ENCODE measurements at places on chromosomes 6 and 20.
A peak's percentile ranks its signal among the peaks of the same experiment; 100 is the strongest.

DNA sequence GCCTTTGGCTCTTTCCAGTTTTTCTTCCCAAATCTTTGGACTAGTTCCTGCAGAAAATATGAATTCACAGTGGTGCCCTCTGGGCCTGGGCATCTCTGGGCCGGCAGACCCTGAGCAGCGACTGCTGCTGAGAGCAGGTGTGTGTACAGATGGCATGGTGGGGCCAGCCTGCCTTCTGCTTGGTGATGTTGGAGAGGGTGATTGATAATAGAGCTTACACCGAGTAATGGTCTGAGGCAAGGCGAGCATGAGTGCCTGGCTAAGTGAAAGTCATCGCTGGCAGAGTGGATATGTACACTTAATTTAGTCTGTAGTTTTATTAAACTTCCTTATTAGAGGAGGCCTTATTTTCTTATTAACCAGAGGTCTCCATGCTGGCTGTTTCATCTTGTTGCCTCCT is 156.9 kb downstream of the CDKAL1 start:
- DNase-seq = peak; percentile 76

DNA sequence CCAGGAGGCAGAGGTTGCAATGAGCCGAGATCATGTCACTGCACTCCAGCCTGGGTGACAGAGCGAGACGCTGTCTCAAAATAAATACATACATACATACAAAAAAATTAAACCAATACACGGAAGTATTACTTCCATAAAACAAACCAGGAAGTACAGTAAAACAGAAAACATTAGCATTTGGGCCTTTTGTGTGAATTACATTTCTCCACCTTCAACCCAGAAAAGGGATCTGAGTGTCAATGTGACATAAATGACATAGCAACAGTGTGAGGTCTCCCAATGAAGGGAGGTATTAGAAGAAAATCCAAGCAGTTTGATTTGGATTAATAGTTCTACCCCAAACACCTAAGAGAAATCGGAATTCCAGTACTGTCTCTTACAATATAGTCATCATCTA is 10.1 kb downstream of the CSNK2A1 start:
- DNase-seq = no peak

- no peak for DNase-seq
Observed at GRCh38 chr6:40539853-40540252, 47.3 kb downstream of the LRFN2 start.

- no peak for DNase-seq
Observed at GRCh38 chr6:41676431-41676830, 38.2 kb downstream of the MDFI start.

- no peak for DNase-seq
Observed at GRCh38 chr20:2227861-2228260, 67.9 kb upstream of the TGM3 start.

DNA sequence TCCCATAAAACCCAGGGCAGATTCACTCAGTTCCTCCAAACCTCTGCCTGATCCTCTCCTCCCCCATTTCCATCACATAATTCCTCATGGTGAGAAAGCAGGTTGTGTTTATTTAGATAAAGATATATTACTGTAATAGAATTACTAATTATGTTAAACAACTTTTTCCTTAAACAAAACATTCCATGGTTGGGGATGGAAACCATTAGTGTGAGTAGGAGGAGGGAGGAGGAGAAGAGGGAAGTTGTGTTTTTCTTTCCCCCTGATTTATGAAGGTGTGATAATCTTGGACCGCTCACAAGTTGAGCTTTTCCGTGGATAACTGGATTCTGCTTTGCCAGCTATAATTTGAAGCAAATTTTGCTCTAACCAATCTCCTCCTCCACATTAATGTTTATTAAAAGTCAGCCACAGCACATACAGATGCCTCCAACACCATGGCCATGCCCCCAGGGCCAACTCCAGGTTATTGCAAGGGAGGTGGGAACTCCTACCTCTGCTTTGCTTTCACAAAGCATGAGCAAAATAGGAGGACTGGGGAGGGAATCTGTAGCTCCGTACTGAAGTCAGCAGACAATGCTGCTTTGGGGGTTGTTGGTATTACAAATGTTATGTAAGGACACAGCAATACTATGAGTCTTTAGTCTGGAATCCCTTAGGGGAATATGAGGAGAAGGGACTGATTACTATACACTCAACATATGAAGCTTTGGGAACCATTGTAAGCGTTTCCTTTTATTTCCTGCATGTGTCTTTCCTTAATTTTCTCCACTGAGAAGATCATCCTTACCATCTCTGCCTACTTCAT is 542.0 kb downstream of the DHX35 start:
- no peak for DNase-seq

DNA sequence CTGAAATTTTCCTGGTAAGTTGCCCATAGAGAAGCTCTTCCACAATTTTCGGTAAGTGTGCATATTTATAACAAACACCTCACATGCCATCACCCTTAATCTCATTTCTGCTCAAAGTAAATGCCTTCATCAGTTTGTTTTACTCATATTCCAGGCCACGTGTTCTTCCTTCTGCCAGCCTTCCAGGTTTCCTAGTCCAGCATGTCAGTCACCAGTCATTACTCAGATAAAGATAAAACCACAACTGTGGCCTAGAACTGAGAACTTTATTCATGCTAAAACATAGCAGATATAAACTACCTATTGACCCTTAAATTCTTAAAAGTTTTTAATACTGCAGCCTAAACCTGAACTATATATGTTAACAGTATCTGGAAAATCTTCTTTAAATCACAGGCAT is 149.5 kb upstream of the SLC22A16 start:
- no peak for DNase-seq

DNA sequence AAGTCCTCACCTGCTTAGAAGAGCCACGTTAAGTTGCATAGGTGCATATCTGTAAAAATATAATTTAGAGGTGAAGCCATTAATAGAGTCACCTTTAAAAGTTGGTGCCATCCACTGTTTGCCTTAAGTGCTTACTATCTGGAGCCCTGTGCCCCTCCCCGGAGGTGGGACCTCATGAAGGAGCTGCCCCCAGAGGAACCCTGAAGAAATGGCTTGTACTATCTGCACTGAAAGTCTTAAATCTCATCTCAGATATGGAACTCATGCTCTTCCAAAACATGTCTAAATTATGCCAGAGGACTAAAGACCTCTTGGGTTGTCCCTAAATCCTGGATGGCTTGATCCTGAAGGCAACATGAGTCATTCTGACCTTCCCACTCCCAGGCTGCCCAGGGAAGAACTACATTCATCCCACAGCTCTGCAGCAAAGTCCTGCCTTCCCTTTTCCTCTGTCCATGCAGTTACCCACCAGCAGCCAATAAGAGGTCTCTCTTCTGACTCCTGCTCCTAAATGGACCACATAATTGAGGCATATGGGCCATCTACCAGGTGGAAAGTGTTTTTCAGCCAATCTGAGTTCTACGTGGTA is 85.3 kb downstream of the ASXL1 start:
- no peak for DNase-seq

- peak; percentile 42 for DNase-seq
Observed at GRCh38 chr6:129766959-129767728, 57.2 kb upstream of the ARHGAP18 start.
